Stimulated activated CD4-positive, alpha-beta T cell treated with anti-CD3 and anti-CD28 coated beads, Interleukin-1b, Interleukin-23, amount 100 ng/mL, for 1 hour (primary cell): ENCODE measurements at places on chromosomes 1 and 21.

DNA sequence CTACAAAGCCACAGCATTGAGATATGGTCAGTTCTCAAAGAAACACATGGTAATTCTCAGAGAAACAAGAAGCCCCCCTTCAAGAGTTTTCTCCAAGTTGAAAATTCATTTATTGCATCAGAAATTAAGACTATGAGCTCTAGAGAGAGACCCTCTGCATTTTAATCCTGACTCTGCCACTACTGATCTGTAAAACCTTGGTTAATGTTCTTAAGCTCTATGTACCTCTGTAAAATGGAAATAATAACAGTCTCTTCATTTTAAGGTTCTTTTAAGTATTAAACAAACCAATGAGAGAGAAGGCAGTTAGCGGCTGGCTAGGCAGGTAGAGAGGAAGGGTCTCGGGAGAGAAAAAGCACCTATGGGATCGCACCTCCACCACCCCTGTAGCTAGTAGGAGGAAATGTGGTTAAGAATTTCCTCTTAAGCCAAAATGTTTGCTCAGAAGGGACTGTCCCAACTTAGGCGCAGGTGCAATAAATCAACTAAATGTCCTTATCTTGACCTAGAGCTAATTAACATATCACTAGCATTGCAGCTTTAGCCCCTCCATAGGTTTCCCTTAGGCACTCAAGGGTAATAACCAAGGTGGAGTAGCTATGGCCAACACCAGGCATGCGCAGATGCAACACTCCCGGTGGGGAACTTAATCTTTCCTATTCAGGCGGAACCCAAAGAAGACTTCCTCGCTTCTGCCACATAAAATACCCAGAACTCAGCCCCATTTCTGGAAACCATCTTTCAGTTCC, 1685.4 kb downstream of the MRPL39 start:
- no peak for DNase-seq

DNA sequence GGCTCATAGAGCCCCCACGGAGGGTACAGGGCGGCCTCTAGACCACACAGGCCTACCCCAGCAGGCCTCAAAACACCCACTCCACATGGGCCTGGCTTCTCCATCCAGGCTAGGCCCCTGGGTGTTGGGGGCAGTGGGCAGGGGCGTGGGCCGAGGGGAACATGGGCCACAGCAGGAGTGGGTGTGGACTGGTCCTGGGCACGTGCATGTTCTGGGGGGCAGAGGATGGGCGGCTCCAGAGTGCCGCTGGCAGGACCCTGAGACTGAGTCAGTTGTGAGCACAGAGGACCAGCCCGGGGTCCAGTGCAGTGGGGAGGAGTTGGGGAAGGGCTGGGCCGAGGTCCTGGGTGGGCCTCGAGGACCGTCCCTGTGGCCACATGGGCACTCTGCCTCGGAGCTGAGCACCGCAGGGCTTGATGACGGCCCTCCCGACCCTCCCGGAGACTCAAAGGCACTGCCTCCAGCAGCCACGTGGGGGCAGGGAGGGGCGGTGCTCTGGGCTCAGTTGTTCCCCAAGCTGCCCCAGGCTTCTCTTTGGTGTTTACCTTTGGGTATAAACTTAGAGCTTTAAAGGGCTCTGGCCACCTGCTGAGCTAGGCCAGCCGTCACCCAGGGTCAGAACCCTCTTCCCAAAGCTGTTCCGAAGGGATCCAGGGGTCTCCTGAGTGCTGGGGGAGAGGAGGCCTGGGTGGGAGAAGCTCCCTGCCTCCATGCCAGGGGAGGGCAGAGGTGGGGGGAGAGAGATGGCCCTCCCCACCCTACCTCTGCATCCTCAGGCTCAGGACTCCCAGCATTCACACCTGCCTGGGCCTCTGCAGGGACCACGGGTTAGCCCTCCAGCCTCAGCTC, 79.9 kb downstream of the MORN1 start:
- DNase-seq = no peak

DNA sequence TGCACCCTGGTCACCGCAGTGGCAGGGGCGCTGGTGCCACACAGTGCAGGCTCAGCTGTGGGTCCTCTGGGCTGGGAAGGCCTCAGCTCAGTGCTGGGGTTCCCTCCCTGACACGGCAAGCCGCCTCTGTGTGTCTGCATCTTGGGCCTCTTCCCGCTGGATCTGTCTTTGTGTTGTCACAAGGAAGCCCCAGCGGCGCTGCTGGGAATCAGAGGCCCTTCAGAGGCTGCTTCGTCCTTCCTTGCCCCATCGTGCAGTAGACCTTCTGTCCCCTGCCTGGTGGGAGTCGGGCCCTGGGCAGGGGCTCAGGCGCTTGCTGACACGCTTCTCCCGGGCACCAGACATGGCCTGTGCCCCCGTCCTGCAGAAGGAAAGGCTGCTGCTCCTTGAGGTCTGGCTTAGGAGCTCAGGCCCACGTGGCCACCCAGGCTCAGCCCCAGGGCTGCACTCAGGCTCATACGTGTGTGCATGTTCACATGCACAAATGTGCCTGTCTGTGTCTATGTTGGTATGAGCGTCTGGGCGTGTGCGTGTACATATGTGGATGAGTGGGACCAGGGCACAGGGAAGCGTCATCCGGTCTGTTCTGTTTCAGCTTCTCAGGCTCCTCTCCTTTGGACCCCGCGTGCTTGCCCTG, 24.3 kb upstream of the DIP2A start:
- DNase-seq = no peak

DNA sequence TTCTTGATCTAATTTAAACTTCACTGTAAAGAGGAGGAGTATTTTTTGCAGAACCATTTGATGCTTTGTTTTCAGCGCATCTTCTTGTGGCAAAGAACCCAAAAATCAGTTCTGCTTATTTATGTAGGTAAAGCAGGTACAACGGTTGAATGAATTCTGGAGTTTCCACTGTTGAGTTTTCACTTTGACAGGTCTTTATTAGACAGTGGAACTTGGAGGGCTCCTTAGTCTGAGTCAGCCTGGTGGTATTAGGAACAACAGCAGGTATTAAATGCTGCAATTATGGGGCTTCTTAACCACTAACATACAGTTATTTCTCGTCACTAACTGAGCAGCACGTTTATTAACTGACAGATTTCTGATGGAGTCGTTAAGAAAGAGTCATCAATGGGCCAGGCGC, 1.2 kb downstream of the LRIG2 start:
- DNase-seq = no peak

DNA sequence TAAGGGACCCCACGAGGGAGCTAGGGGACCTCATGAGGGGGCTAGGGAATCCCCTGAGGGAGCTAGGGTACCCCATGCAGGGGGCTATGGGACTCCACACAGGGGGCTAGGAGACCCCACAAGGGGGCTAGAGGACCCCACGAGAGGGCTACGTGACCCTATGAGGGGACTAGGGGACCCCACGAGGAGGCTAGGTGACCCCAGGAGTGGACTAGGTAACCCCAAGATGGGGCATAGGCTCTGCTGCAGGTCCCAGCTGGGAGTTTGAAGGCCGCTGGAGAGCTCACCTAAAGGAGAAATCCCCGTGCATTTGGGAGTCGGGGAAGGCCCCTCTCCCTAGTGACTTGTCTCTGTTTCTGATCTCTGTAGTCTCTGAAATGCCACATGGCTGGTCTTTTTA, 50.0 kb upstream of the DMRTB1 start:
- DNase-seq = no peak

GRCh38 chr1:104073463-104073902, 323.8 kb downstream of the AMY1C start:
- DNase-seq = no peak

- DNase-seq = no peak
Observed at GRCh38 chr1:153368495-153368894, 6.9 kb downstream of the S100A12 start.

- DNase-seq = no peak
Observed at GRCh38 chr21:25191141-25191540, 416.1 kb downstream of the MRPL39 start.

GRCh38 chr1:26529655-26530409, at the start of gene RPS6KA1:
RPS6KA1 (plus strand) TSS chr1:26529761; CDS start chr1:26529921, 160 bp downstream.
- no peak for DNase-seq

DNA sequence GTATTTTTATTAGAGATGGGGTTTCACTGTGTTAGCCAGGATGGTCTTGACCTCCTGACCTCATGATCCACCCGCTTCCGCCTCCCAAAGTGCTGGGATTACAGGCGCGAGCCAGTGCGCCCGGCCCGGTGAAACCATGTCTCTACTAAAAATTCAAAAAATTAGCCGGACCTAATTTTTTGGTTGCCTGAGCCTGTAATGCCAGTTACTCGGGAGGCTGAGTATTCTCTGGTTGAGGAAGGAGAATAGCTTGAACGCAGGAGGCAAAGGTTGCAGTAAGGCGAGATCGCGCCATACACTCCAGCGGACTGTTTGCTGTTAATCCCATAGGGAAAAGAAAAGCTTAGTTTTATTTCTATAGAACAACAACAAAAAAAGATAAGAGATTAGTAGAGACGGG, 29.9 kb upstream of the HJV start:
- no peak for DNase-seq
